ENCODE measurements at places on chromosomes 1 and 21.

DNA sequence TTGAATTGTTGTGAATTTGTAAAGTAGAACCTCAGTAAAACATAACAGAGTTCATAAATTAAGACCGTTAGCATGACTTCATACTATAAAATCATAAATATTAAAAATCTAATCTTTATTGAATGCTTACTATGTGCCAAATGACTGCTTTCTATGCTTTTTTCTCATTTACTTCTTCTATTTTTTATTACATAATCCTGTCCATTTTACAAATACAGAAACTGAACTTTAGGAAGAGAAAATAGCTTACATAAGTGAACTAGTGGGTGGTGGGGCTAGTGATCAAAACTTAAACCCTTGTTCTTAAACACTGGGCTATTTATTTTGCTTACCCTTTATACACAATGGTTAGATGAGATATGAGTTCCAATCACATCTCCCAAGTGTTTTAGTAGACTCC lies 122.3 kb downstream of the ZC3H11B start:
- DNase-seq = no peak

DNA sequence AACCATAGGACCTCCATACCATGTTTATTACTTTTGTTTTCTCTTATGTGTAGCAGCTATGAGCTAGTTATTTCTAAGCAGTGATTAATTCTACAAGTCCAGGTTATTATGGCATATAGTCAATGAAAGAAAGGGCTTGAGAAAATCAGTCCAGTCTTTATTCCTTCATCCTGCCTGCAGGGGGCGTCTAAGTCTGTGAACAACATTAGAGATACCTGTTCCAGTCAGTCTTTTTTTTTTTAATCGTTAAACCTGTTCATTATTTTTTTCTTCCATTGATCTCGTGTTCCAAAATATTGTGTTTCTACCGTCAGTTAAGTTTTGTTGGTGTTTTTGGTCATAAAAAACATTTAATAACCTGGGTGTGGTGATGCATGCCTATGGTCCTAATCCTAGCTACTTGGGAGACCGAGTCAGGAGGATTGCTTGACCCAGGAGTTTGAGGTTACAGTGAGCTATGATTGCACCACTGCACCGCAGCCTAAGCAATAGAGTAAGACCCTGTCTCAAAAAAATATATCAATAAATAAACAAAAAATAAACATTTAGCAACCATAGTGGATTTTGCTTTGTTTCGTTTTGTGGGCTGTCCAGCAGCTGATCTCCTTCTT lies 29.4 kb upstream of the CD2 start:
- DNase-seq = no peak

GRCh38 chr1:83998498-83999315 lies at the start of gene TTLL7:
TTLL7 (minus strand) TSS chr1:83999132; CDS start chr1:83952211, 46,921 bp downstream.
- peak; percentile 63 for DNase-seq

DNA sequence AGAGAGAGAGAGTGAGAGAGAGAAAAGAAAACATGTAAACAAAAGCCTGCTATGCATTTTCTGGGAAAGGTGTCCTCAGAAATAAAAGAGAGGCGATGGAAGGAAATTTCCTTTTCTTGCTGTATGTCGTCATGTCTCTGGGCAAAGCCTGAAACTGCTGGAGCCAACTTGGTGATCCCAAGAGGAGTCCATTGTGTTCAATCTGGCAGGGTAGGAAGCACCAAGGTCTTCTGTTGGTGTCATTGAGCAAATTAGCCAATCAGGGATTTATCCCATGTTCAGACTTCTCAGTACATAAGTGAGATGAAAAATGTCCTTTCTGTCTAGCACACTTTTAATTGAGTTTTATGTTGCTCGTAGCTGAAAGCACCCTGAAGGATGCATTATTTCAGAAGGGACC lies 260.0 kb upstream of the KAZN start:
- DNase-seq = no peak

DNA sequence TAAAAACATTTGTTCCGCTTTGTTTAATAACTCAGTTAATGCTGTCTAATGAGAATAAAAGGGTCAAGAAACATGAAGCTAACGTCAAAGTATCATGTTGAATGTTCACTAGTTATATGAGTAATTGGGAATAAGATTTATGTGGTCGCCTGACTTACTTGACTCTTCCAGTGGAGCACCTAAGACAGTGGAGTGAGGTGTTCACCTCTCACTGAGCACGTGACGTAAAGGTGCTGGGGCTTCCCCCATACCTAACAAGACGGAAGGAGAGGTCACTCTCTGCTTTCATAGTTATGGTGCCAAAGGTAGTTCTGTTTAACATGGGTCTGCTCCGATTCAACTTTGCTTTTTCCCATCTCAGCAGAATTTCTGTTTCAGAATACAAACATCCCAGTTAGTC lies 686 bp downstream of the KMO start:
- DNase-seq = no peak

DNA sequence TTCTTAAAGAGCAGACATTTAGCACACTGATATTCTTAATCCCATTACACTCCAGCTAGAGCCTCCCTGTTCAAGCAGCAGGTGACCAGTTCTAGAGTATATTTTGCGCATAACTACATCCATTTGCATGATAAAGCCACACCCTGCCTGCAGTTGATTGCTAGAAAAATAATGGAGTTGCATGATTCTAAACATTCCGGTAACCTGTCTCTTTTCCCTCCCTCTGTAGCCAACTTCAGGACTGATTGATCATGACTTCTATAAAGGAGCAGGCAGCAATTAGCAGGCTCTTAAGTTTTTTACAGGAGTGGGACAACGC lies 14.9 kb downstream of the ARMH1 start:
- DNase-seq = no peak

DNA sequence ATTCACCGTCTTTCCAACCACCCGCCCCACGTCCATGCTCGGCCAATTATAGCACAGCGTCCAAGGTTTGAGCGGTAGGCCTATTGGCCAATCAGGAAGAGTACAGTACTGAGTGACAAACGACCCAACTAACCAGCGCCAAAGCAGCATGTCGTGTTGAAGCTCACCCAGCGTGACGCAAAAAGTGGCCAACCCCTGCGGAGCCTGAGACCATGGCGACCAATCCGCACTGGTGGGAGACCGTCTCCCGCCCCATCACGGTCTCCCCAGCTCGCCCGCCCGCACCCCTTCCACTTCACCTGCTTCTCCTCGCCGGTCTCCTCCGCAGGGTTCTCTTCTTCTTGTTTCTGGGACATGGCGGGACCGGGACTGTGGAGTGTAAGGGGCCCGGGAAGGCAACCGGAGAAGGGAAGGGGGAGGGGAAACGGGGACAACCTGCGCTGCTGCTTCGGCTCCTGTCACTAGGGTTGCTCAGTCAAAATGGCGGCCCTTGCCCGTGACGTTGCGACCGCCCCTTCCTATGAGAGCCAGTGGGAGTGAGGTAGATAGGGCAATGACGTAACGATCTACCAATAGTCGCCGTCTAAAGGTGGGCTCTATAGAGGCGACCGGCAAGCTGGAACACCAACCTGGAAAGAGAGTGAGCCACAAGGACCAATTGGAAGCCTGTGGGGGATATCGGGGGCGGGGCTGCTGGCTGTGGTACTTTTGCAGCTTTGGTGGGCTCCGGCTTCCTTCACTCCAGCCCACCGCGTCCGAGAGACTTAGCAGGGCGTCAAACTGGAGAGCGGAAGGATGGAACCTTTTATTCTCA lies at the start of gene ENSA:
Gene ENSA (minus strand): TSS at position 498 of the 814 bp plus-strand sequence. CDS start 142 bp downstream, at position 356.
- DNase-seq = peak; percentile 74

GRCh38 chr1:112982853-112983536 lies 27.0 kb upstream of the SLC16A1 start:
- no peak for DNase-seq

- DNase-seq = no peak
Measured at GRCh38 chr1:22408230-22408629, 43.4 kb upstream of the ZBTB40 start.

- DNase-seq = no peak
Measured at GRCh38 chr1:85578321-85579295, 2.0 kb upstream of the CCN1 start.

DNA sequence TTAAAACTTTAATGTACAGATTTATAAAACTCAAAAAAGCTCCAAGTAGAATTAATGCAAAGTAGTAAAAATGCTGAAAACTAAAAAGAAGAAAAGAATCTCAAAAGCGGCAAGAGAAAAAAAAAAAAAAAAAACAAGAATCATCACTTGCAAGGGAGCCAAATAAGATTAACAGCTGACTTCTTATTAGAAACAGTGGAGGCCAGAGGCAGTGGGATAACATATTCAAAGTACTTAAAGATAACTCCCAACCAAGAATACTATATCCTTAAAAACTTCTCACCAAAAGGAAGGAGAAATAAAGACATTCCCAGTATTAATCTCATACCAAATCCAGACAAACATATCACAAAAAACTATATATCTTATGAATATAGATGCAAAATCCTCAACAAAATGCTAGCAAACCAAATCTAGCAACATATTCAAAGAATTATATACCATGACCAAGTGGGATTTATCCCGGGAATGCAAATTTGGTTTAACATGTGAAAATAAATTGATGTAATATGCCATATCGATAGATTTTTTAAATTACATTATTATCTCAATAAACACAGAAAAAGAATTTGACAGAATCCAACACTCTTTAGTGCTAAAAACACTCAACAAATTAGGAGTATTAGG lies 62.7 kb downstream of the CAMK2N1 start:
- no peak for DNase-seq

DNA sequence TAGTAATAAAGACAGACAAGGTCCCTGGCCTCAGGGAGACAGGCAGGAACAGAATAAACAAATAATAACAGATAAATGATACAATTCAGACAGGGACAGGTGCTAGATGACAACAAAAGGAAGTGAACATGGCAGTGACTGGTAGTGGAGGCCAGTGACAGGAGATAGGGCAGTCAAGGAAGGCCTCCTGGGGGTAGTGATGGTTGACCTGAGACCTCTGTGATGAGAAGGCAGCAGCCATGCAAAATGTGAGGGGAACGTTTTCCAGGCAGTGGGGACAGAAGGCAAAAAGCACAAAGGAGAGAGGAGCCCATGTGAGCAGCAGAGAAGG lies 18.5 kb downstream of the OPTC start:
- no peak for DNase-seq

DNA sequence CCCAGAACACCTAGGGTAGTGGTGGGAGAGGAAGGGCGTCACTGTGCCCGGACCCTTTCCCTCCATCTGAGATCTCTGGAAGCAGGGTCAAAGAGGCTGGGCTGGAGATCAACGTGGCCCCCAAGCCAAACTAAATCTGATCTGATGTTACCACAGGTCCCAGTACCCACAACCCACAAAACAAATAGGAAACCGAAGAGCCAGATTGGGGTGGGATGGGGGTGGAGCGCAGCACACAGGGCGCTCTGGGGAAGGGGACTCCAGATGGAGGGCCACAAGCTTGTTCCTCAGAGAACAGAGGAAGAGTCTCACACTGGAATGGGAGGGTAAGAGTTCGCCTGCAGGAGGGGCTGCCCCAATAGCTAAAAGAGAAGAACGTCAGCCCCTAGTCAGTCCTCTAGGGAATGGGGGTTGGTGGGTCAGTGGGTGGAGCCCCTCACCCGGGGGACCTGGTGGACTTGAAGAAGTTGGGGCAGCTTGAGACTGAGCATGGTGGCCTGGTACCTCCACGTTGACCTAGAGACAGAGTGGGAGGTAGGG lies 1.5 kb downstream of the PAQR6 start:
- no peak for DNase-seq

DNA sequence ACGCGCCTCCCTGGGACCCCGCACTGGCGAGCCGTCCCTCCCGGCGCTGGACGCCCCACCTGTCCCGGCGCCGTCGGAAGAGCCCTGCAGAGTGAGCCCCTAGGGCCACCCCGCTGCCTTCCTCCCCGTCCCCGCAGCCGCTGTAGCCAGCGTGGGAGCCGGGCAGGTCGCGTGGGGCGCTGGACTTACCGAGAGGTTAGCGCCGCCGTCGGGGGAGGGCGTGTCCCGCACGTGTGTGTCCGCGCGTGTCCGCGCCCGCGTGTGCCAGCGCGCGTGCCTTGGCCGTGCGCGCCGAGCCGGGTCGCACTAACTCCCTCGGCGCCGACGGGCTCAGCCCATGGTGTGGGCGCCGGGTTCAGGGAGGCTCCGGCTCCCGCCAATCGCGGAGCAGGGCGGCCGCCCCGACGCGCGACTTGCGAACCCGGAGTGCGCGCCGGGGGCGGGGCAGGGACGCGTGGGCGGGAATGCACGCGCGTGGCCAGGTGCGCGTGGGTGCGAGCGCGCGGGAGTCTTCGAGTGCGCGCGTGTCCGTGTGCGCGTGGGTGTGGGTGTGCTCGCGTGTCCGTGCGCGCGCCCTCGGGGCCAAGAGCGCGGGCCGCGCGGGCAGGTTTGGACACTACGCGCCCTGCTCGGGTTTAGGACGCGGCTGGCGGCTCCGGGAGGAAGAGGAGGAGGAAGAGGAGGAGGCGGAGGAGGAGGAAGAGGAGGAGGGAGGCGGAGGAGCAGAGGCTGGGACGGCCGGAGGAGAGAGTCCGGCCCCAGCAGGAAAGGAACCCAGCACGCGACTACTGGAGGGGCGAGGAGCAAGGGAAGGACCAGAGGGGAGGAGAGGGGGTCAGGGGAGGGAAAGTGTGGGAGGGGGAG lies 145.2 kb upstream of the ETS2 start:
- DNase-seq = no peak

DNA sequence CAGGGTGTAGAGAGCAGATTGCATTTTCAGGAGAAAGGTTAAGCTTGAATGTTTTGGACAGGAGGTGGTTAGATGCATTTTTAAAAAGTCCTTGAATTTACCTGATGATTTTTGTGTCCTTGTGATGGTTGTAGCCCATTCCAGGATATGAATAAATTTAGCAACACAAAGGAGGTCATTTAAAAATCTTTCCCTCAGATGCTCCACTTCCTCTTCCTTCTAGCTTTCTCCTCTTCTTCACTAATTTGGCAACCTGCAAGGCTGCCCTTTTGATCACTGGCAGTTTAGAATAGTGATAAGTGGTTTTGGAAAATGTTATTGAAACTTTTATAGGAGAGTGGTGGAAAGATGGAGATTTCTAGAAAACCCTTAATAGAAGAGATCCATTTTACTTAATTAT lies 124.0 kb downstream of the LMO4 start:
- no peak for DNase-seq

DNA sequence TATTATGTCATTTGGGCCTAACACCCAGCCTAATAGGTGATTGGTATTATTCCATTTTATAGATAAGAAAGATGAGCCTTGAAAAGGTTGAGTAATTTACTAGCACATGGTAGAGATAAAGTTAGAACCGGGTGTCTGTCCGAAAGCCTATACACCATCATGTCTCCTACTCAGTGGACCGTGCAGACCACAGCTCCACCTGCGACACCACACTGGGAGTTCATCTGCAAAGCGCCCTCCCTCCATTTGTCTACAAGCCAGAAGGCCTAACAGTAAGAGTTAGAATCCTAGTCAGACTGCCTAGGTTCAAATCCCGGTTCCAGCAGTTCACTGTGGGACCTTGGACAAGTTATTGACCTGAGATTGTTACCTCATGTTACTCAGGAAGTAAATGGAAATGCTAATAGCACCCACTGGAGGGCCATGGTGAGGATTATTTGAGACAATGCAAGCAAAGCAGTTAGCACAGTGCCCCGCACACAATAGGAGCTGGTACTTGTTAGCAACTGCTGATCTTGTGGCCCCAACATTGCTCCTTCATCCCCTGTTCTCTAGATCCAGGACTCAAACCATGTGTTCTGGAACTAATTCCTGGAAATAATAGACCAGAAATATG lies 20.5 kb downstream of the ARMH1 start:
- no peak for DNase-seq

- no peak for DNase-seq
Measured at GRCh38 chr1:219331424-219331823, 157.7 kb downstream of the LYPLAL1 start.
